Esophagus (tissue), 2 donors: ENCODE measurements at places on chromosomes 12 and 14. TPM values are rescaled to one million over a fixed set of nuclear protein-coding genes. Genes with fewer than 3 reads are reported as not detected.

Gene FCF1
- 19.8 TPM for polyA plus RNA-seq

Gene CNTN1
- polyA plus RNA-seq: 0.28 TPM

Gene ACVR1B
- 12.4 TPM for polyA plus RNA-seq

Gene BDKRB2
- polyA plus RNA-seq: 15.1 TPM

Gene P2RX7
- 1.2 TPM for polyA plus RNA-seq

Gene TMEM253
- polyA plus RNA-seq: 1.8 TPM

Gene SALL2
- polyA plus RNA-seq: 1.8 TPM

Gene SLCO1B1
- polyA plus RNA-seq: not detected

Gene KRT77
- not detected for polyA plus RNA-seq

Gene GLIPR1L1
- polyA plus RNA-seq: not detected

Gene CAPZA3
- 0.22 TPM for polyA plus RNA-seq
